ENCODE measurements at places on chromosomes 4 and X.

GRCh38 chr4:13852411-13852810 is 224.9 kb upstream of the BOD1L1 start:
- no peak for DNase-seq

GRCh38 chr4:149638073-149638472 is 177.6 kb downstream of the IQCM start:
- no peak for DNase-seq

DNA sequence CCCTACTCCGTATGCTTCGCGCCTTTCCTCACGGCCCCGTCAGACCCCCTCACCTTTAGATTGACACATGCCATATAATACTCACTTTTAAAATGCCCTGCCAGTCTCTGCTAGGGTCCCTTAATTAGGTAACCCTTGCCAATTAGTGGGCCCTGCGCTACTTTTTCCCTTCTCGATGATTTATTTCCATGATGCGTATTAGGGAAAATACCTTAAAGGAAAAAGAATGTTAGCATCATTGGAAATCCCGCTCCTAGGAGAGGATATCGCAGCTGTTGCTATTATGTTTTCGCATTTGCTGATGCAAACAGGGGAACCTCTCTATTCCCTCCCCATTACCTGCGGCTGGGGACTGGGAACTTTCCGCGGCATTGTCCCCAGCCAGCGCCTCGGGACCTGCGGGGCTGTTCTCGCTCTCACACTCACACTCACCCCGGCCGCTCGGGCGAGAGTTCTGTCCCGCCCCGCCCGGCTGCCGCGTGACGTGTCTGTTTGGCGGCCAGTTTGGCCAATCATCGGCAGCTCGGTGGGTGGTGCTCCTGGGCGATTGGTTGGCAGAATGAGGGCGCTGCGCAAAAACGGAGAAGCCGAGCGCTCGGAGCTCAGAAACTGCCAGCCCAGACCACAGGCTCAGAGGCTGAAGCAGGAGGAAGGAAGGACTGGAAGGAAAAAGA is at the start of gene PCDH10:
TSS of gene PCDH10 (plus strand) at position 605 of the 674 bp plus-strand sequence. CDS start 847 bp downstream, outside the sequence.
- DNase-seq = peak; percentile 79

DNA sequence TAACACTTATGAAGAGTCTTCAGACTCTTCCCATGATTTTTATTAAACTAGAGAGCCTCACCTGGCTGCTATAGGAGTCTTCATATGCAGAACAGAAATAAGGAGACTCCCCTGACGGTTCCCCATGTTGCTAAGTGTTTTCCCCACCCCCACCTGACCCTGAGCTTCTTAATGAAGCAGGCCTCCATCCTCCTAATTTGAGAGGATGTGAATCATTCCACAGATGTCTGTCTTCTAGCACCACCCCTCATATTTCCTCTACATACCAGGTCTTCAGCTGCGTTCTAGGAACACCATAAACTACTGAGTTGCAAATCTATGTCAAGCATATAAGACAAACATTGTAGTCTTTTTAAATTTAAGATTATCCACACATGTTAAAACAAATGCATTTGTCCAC is 36.9 kb downstream of the RP2 start:
- no peak for DNase-seq

- peak; percentile 25 for DNase-seq
Observed at GRCh38 chr4:128176643-128177042, 111.0 kb downstream of the PGRMC2 start.

- DNase-seq = peak; percentile 21
Observed at GRCh38 chr4:83010111-83010521, 507 bp downstream of the LIN54 start.

- no peak for DNase-seq
Observed at GRCh38 chr4:184897895-184898294, 72.1 kb upstream of the ACSL1 start.

DNA sequence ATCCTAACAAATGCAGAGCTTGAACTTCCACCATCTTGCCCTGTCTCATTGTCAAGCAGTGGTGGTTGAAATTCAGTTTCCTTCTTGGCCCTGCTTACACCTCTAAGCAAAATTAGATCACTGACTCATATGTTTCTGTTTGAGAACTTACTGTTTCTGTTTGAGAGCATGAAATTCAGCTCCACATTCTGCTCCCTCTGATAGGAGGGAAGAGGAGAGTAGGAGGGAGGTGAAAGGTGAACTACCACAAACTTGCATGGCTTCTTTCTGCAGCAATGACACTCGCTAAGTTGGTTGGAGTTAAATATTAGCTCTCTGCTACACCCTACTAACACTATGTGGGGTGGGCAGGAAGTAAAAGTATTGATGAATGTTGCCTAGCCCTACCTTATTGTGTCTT is 117.8 kb upstream of the EDA2R start:
- no peak for DNase-seq

- DNase-seq = no peak
Observed at GRCh38 chr4:157700898-157701694, 471.7 kb downstream of the GASK1B start.

DNA sequence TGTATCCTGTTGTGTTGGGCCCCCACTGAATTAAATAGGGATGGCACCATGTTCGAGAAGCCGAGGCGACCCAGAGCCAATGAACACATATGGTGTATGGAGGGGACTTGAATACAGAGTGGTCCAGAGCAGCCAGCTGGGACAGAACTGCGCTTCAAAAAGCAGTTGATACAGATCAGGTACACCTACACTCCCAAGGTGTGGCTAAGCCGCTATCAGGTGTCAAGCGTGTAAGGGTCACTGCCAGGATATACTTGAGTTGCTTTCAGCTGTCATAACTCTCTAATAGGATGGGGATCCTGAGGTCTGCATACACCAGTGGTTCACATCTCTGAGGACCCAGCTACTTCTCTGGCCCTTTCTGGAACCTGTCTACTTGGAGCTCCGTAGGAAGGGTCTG is 3.2 kb upstream of the WDR1 start:
- no peak for DNase-seq

- DNase-seq = no peak
Observed at GRCh38 chr4:105548483-105548882, 3.9 kb upstream of the ARHGEF38 start.

DNA sequence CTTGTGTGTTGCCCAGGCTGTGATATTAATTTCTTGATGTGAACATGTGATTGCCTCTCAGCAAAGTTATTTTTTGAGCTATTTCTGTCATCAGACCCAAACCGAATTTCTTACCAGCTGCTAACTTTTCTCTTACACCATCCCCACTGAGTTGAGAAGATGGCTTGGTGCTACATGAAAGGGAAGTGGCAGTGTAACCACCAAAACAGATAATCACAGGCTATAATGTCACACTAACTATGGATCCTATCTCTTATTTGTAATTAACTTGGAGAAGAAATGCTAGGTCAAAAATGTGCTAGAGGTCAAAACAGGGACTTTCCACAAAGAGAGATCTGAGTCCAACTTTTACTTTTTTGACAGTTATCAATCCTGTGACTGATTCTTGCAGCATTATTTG is 43.8 kb downstream of the ELOVL6 start:
- no peak for DNase-seq

- peak; percentile 28 for DNase-seq
Observed at GRCh38 chr4:74758551-74759145, 35.7 kb downstream of the BTC start.

DNA sequence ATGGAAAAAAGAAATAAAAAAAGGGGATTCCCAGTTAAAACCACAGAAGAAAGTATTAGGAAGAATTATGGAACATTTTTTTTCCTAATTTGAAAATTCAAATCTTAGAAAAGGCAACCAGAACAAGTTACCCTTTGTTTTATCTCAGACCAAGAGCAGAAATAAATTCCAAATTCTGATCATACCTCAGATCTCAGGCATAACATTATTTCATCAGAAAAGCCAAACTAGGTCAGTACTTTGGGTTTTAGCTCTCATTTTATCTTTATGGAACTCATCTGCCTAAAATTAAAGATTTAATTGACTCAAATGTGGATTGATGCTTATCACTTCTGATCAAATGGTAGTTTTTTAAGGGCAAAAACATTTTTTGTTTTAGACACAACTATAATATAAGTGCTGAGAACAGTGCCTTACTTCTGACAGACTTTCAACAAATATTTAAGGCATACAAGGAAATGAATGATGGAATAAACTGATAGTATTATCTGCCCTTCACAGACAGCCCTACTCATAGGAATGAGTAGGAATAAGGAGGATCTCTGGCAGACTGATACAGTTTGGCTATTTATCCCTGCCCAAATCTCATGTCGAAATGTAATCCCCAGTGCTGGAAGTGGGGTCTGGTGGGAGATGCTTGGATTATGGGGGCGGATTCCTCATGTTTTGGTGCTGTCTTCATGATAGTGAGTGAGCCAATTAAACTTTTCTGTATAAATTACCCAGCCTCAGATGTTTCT is 245.3 kb upstream of the PITX2 start:
- no peak for DNase-seq

DNA sequence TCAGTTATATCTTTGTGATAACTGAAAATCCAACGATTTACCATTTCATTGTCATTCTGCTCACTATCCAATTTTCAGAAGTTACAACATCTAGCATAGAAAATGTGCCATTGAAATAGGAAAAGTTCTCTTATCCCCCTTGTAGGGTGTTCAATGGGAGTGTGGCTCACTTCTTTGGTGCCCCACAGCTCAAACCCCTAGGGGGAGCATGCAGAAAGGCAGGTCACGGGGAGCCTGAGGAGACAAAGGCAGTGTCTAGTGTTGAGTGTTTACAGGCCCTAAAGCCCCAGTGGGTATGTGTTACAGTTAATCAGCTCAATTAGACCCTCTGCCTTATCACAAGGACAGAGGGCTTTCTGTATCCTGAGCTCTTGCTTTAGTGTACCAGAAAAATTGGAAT is 243.4 kb upstream of the GRID2 start:
- no peak for DNase-seq

DNA sequence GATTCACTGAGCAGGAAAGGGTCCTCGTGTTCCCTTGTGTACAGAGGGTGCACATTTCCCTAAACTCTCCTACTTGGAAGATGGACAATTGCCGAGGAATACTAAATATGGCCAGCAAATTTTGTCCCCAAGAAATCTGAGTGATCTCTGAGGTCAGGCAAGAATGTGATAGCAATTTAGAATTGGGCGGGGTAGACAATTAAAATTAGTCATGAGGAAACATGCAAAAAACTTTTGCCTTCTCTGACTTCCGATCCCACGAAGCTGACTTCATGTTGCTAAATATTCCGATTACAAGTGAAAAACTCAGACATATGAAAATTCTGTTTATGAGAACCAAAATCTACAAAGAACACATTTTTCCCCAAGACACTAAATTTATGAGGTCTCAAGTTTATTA is 453.9 kb upstream of the ZFP42 start:
- no peak for DNase-seq

GRCh38 chr4:7513671-7514070 is 78.9 kb upstream of the PSAPL1 start:
- DNase-seq = no peak

GRCh38 chrX:24243188-24243587 is 70.7 kb downstream of the SUPT20HL2 start:
- DNase-seq = no peak

DNA sequence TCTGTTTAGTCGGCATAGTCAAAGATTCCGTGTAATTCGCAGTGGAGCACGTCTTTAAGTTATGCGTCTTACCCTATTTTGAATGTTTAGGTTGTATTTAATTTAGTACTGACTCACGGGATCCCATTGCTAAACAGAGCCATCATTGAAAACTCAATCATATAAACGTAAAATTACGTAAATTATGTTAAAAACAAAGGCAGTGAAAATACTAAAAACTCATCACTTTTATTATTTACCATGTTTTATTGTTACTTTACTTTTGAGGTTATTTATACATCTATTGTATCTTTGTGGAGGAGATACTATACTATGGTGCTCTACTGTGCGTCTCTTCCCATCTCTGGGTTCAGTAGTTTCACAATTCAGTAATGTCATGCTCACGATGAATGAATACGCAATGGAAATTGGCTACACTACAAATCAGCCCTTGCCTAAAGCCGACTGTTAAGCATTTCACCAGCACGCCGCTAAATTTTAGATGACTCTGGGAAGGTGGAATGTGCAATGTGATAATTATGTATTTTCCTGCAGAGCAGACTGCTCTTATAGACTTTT is 944 bp downstream of the FUNDC2 start:
- peak; percentile 15 for DNase-seq

- no peak for DNase-seq
Observed at GRCh38 chr4:1250527-1250812, 1.5 kb upstream of the CTBP1 start.

GRCh38 chr4:139988863-139989765 is 164.9 kb downstream of the MAML3 start:
- no peak for DNase-seq

DNA sequence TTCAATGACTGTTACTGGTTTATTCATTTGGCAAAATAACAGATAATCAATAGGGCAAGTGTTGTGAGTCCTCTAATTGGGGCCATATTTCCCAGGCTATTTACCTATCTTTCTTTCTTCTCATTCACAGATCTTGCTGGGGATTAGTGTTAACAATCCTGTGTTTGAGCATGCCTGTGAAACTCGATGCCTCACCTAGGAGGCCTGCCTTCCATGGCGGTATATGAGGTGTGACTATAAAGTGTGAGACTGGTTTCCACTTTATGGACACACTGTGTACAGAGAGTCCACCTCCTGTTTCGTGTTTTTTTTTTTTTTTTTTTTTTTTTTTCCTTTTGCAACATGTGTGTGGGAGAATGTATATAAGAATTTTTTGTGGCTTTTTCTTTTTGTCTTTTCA is 199.3 kb downstream of the BMPR1B start:
- no peak for DNase-seq

DNA sequence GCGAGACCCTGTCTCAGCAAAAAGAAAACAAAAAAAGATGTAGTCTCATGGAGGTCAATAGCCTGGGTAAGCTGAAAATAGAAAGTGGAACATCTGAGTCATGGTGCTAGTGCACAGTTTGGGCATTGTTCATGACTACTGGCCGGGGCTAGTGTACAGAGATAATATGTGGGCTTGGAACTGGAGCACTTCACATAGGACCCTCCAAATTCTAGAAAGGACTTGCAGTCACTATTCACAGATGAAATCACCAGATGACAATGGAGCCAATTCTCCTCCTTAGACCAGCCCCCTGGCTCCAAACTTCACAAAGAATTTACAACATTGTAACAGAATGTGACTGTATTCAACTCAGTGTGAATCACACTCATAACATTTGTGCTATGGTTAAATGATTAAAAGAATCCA is 367.8 kb upstream of the SLC7A11 start:
- DNase-seq = no peak

- no peak for DNase-seq
Observed at GRCh38 chr4:148770377-148770776, 328.2 kb upstream of the NR3C2 start.

DNA sequence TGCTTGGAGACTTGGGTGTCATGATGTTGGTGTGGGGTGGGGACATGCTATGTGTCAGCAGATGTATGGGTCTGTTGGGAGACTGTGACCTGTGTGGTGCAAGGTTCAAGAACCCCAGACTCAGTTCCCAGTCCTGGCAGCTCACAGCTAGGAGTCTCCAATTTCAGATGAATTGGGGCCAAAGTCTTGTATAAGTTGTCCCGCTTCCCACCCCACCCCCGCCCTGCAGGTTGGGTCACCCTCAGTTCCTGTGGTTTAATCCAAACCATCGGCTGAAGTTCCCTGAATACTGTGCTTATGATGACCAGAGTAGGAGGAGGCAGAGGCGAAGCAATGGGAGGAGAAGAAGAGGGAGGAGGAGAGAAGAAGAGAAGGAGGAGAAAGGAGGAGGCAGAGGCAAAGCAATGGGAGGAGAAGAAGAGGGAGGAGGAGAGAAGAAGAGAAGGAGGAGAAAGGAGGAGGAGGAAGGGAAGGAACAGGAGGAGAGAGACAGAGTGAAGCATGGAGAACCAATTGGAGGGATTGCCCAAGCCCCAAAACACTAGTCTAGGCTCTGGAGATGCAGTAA is 112.6 kb downstream of the EFNB1 start:
- no peak for DNase-seq

- no peak for DNase-seq
Observed at GRCh38 chr4:38757945-38758600, 24.7 kb downstream of the TLR10 start.

Measured in NCI-H524 (cell line).